Osteoblast (primary cell): ENCODE measurements at places on chromosomes 2 and 18. TPM values are rescaled to one million over a fixed set of nuclear protein-coding genes. Genes with fewer than 3 reads are reported as not detected.

The C1QL2 gene
- not detected in 2 replicates for total RNA-seq

The RNU2-63P gene
- not detected in 2 replicates for total RNA-seq

The HOXD13 gene
- not detected in 2 replicates for total RNA-seq

The DUSP19 gene
- total RNA-seq, result 2.4 and 2.9 TPM in 2 replicates

The SLC23A3 gene
- total RNA-seq, result 1.4 and 1.5 TPM in 2 replicates

The TCF23 gene
- not detected in 2 replicates for total RNA-seq

The CYRIA gene
- total RNA-seq, result 1.8 and 2.2 TPM in 2 replicates

The SCYGR6 gene
- total RNA-seq, result not detected in 2 replicates

The PER2 gene
- total RNA-seq, result 7.4 and 9.4 TPM in 2 replicates

The SSB gene
- 82.2 and 94.1 TPM in 2 replicates for total RNA-seq

The KCNG2 gene
- not detected in 2 replicates for total RNA-seq

The GGCX gene
- total RNA-seq, result 40.9 and 52.5 TPM in 2 replicates

The FSHR gene
- 0.29 and 0.36 TPM in 2 replicates for total RNA-seq

The PLGLB1 gene
- total RNA-seq, result 1.8 and 2.9 TPM in 2 replicates

The PPM1G gene
- 56.6 and 65.5 TPM in 2 replicates for total RNA-seq

The VSNL1 gene
- 0.29 and 0.36 TPM in 2 replicates for total RNA-seq

The CFAP53 gene
- total RNA-seq, result 0.36 and 0.59 TPM in 2 replicates

The DNAJC5G gene
- not detected in 2 replicates for total RNA-seq

The COL3A1 gene
- total RNA-seq, result 3,160 and 5,672 TPM in 2 replicates

The FAM117B gene
- 2.9 and 3.2 TPM in 2 replicates for total RNA-seq

The CHST10 gene
- total RNA-seq, result 7.2 and 11.8 TPM in 2 replicates

The VWA3B gene
- total RNA-seq, result 0.59 TPM in 1 of 2 replicates, not detected in the other

The MC2R gene
- not detected in 2 replicates for total RNA-seq

The SNRNP200 gene
- total RNA-seq, result 42.7 and 44.2 TPM in 2 replicates

The ZNF514 gene
- 14.5 and 15.6 TPM in 2 replicates for total RNA-seq

The UGT1A8 gene
- total RNA-seq, result not detected in 2 replicates

The KCNIP3 gene
- total RNA-seq, result under 0.01 and 0.29 TPM in 2 replicates

The DYSF gene
- total RNA-seq, result 2.7 and 4.3 TPM in 2 replicates

The POTEJ gene
- not detected in 2 replicates for total RNA-seq

The KIF1A gene
- total RNA-seq, result under 0.01 TPM in 1 of 2 replicates, not detected in the other

The ZEB2 gene
- total RNA-seq, result 119 and 128 TPM in 2 replicates

The AQP12B gene
- not detected in 2 replicates for total RNA-seq

The PPP1R1C gene
- 0.29 and 0.36 TPM in 2 replicates for total RNA-seq

The CXCR4 gene
- under 0.01 TPM in 2 replicates for total RNA-seq

The OTOF gene
- not detected in 2 replicates for total RNA-seq

The GALR1 gene
- not detected in 2 replicates for total RNA-seq

The CFC1 gene
- not detected in 2 replicates for total RNA-seq

The RSAD2 gene
- 0.29 and 0.72 TPM in 2 replicates for total RNA-seq

The CCDC141 gene
- total RNA-seq, result not detected in 2 replicates

The SFT2D3 gene
- 5.8 and 6.5 TPM in 2 replicates for total RNA-seq

The DPP4 gene
- total RNA-seq, result 192 and 256 TPM in 2 replicates

The NAT8 gene
- total RNA-seq, result not detected in 2 replicates

The CNGA3 gene
- 0.29 and 0.36 TPM in 2 replicates for total RNA-seq

The IL37 gene
- not detected in 2 replicates for total RNA-seq

The KANSL1L gene
- total RNA-seq, result 37.7 and 38.0 TPM in 2 replicates

The RAMP1 gene
- 1.8 and 4.4 TPM in 2 replicates for total RNA-seq

The BCL11A gene
- total RNA-seq, result 0.29 and 1.4 TPM in 2 replicates

The PUS10 gene
- total RNA-seq, result 5.6 and 5.8 TPM in 2 replicates

The LINC00305 gene
- not detected in 2 replicates for total RNA-seq

The SRD5A2 gene
- total RNA-seq, result not detected in 2 replicates

The NLRC4 gene
- not detected in 2 replicates for total RNA-seq

The SGPP2 gene
- not detected in 2 replicates for total RNA-seq
